ENCODE measurements at places on chromosomes 2 and 18.

- DNase-seq, result no peak
These were observed 375.9 kb upstream of the ACVR2A start for GRCh38 chr2:147468963-147469362.

DNA sequence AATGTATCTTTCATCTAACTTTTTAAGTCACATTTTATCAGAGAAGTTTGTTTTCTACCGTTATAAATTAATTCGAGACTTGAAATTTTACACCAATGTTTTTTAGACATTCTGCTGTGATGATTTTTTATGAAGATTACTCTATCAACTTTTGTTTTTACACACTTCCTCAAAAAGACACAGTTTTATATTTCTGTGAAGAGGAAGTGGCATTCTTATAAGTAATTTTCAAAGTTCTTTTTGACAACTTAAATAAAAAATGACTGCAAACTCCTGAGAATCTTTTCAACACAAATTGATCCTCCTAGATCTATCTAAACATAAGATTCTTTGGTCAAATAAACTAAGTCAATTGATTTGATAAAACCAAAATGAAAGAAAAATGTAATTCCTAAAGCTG lies 13.7 kb downstream of the ANKRD44 start:
- DNase-seq, result no peak

DNA sequence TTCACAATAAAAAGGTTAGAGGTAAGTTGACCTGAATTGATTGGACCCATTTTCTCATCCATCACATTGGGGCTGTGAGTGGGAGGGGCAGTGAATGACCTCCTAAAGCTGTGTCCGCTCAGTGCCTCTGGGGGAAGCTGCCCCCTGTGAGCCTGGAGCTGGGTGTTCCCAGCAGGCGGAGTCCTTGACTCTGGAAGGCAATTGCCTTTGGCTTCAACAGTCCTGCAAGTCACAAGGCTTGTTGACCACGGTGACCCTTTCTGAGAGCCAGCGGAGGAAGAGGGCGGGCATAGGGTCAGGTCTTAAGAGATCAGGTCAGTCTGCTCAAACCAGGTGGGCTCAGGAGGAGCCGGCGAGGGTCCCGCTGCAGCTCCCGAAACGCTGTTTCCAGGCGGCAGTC lies 1.1 kb upstream of the CIDEA start:
- DNase-seq, result no peak

- DNase-seq, result no peak
These were observed 66.7 kb downstream of the ETAA1 start for GRCh38 chr2:67463810-67464209.

DNA sequence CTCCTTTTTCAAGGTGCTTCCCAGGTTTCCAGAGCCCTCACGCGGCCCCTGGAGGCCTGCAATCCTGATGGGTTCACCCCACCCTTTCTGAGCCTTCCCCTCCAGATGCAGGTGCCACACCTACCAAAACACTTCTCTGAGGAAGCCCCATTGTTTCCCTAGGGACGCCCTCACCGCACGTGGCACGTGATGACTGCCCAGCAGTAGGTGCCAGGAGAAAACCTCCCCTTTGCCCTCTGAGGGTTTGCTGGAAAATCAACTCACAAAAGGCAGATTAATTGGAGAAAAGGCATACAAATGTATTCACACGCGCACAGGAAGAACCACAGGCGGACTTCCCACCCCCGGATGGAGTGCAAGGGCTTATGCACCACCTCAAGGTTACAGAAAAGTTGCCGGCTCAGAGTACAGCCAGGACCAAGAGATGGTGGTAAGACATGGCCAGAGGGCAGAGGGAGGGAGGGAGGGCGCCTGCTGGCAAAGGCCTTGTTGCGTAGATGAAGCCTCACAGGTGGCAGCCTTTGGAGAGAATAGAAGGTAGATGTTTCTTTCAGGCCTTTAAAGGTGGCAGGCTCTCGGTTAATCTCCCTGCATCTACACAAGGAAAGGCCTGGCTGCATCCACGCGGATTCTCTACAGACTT lies 269.4 kb upstream of the RAB6C start:
- DNase-seq, result no peak

GRCh38 chr2:11891671-11892440 lies 145.4 kb downstream of the LPIN1 start:
- no peak for DNase-seq

- DNase-seq, result no peak
These were observed 222.3 kb downstream of the DOK6 start for GRCh38 chr18:69622961-69623360.

DNA sequence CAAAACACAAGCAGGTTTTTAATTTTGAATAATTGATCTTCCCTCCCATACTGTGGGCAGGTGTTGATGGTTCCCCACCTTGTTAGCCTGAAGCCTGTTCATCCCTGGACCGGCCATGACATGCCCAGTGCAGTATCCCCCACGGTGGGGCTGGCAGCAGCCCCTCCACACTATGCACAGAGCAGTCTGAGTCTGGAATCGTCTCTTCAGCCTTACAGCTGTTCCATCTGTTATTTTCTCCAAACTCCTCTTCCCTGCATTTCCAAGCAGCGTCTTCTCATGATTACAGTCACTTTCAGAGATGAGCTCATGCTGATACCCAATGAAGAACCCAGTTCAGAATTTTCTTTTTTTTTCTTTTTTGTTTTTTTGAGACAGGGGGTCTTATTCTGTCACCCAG lies 68.2 kb downstream of the ADI1 start:
- no peak for DNase-seq

DNA sequence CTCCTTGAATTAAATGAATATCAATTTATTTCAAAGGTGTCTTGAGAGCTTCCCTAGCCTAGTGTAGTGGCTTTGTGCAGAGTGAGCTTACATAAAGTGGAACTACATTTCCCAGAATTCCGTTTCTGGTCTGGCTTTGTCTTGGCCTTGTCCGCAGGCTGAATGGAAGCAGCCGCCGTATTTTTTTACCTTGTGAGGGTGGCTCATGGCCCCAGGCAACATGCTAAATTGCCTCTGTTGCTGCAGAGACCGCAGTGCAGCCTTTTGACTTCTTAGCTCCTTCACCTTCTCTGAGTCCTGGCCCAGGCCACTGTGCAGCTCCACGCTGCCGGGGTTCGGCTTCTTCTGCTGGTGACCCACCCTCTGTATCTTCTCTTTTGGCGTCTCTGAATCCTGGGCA lies 114.8 kb upstream of the SLC38A11 start:
- DNase-seq, result no peak

- DNase-seq, result no peak
These were observed 86.9 kb downstream of the SH3RF3 start for GRCh38 chr2:109215866-109216265.

GRCh38 chr2:71545572-71546274 lies 92.4 kb downstream of the DYSF start:
- DNase-seq, result peak; percentile 64

- DNase-seq, result no peak
These were observed 44.7 kb downstream of the TTC32 start for GRCh38 chr2:19857100-19857499.

GRCh38 chr2:214706986-214707385 lies 102.5 kb downstream of the BARD1 start:
- DNase-seq, result no peak

DNA sequence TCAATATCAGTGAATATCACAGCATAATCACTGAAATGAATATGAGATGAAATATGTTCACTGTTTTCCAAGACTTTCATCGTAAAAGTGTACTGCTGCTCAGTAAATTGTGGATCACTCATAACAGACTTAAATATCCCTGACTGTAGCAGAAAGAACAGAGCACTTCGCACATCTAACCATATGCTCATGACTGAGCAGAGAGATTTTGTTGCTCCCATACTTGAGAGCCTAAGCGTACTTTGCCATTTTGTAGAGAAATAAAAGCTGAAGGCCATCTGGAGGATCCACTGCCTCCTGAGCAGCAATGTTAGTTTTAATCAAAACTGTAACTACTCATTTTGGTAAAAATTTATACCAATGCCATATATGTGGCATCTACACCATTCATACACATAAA lies 243.5 kb downstream of the STK39 start:
- DNase-seq, result no peak

DNA sequence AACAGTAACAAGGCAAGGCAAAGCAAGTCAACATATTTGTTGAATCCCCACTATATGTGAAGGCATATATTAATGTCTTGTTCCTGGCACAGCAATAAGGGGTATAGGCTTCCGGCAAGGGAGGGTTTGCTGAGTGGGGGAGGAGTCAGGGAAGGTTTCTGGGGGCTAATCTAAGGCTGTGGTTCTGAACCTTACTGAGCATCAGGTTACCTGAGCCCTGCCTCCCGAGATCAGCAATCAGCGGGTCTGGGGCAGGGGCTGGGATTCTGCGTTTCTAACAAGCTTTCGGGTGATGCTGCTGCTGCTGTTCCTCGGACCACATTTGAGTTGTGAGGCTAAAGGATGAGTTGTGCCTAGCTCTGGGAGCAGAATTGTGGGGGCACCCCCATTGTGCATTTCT lies 401.7 kb upstream of the SPRED2 start:
- no peak for DNase-seq

DNA sequence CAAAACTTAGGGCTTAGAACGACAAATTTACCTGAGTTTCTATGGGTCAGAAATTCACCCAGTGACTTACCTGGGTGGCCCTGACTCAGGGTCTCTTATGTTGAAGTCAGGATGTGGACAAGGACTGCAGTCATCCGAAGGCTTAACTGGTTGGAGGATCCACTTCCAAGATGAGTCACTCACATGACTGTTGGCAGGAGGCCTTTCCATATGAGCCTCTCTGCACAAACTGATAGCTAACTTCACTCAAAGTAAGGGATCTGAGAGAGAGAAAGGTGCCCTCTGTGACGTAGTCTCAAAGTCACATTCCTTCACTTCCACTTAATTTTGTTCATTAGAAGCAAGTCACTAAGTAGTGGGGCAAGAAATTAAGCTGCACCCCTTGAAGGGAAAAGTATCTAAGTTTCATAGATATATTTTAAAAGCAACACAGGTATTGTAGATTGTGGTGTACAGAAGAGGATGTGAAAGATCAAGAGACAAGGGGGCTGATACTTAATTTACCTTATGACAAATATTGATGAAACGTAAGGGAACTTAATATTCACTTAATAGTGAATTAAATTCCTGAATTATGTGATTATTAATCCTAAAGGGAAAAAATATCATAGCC lies 48.4 kb downstream of the TANK start:
- DNase-seq, result no peak

- DNase-seq, result no peak
These were observed 171.3 kb upstream of the ID2 start for GRCh38 chr2:8510519-8510918.

DNA sequence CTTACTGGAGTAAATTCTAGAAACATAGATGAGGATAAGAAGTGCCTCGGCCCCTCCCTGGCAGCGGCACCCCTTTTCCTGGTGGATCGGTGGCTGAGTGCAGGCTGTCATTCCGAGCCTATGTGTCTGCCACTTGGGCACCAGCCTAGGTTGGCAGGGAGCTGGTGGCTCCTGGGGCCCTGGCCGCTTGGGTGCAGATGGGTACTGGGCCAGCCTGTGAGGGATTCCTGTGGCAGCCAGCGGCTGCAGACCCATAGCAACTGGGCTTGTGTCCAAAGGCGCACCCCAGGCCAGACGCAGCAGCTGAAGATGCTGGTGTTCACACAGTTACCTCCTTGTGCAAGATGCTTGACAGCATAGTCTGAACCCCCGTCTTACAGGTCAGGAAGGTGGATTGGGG lies 2.8 kb downstream of the SNORC start:
- DNase-seq, result no peak

DNA sequence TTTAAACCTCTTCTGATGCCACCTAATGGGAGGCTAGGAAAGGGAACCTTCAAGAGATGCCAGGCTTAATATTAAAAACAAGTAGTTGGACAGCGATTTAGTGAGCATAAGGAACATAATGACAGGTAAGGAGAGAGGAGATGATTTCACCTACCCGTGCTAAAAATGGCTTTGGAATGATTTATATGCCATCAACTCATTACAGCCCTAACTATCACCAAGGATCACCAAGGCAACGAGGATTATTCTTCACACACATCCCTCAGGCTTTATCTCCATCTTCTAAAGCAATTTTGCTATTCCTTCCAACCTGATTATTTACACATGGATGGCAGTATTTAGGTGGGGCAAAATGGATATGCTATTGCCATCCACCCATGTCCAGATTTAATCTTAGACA lies 237.8 kb downstream of the DCC start:
- no peak for DNase-seq

DNA sequence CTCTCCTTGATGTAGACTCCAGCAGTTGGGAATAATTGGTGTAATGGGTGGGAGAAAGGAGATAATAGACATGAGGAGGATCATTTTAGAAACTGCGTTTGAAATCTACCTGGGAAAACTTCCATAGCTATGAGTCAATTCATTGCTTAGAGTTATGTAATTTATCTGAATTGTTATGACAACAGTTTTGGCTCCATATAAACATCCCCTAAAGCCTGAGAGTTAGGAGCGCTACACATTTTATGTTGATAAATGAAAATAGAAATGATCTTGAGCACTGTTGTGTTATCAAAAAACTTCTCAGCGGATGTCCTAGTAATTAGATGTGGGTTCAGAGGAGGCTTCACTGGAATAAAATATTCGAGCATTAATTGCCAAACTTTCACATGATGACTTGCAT lies 573.4 kb downstream of the TSN start:
- no peak for DNase-seq

DNA sequence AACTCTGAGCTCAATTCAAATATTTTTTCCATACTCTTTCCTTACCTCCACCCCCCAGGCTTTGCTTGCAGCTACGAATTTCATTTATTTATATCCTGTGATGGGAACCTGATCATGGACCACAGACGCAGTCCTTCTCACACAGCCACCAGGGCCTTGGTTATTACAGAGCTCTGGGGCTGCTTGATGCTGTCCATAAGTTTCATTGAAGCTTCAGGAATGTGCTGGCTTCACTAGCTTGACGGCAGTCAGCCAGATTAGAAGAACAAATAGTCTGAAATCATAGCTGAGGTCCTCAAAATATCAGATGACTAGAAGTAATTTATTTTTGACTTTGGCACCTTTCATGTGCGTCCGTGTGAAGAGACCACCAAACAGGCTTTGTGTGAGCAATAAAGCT lies 104.9 kb downstream of the VWA3B start:
- DNase-seq, result no peak

DNA sequence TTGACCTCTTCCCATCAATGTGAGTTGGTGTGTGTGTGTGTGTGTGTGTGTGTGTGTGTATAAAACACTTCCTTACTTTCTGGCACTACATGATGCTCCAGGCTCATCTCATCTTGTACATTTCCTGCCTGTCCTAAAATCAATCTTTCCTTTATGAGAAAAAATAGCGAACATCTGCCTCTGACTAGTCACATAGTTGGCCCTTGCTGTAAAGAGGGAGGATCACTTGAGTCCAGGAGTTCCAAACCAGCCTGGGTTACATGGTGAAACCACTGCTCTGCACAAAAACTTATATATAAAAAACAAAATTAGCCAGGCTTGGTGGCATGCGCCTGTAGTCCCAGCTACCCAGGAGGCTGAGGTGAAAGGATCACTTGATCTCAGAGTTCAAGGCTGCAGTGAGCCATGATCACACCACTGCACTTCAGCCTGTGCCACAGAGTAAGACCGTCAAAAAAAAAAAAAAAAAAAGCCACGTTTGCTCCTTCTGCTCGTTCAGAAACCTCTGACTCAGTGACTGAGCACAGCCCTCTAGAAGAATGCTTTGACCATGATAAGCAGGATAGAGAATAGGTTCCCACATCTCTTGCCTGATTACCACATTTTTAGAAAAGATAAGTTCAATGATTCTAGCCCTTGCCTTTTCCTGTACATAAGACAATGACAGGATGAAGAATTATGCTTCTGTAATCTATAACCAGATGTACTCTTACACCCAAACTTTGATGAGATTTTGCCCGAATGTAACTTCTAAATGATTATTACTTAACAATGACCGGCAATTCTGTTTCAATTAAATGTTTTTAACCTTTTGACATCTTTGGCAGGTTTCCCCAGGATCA lies 45.2 kb upstream of the ST3GAL5 start:
- no peak for DNase-seq

- DNase-seq, result no peak
These were observed 13.1 kb upstream of the SNTG2 start for GRCh38 chr2:937530-937929.
